ENCODE measurements at places on chromosomes 2 and 18.

- DNase-seq: no peak
Measured at GRCh38 chr18:55576001-55576400, 12.0 kb downstream of the TCF4 start.

- DNase-seq: no peak
Measured at GRCh38 chr2:113000436-113000835, 4.8 kb upstream of the IL36A start.

DNA sequence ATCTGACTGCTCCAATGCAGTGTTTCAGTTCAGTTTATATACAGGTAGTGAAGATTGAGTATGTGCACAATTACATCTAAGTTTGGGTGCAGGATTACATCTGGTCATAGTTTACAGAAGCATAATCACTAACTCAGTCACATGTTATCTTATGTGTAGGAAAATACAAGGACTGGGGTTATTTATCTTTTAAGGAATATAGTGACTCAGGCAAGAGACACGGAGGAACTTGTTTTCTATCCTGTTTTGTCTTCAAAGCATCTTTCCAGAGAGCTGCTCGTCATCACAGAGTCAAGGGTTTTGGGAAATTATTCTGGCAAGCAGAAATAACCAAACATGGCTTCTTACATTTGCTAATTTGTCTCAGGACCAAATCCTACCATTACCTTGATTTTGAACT lies 1371.5 kb upstream of the TMEFF2 start:
- DNase-seq: no peak

- no peak for DNase-seq
Measured at GRCh38 chr2:150376553-150377335, 110.7 kb downstream of the RND3 start.

Measured in activated CD4-positive, CD25-positive, alpha-beta regulatory T cell treated with anti-CD3 and anti-CD28 coated beads, Interleukin-2, amount 50 U/mL, for 72 hours (primary cell).